Esophagus muscularis mucosa (tissue), 4 donors: ENCODE measurements at places on chromosomes 6 and 20. TPM values are rescaled to one million over a fixed set of nuclear protein-coding genes. Genes with fewer than 3 reads are reported as not detected.

GRCh38 chr6:16216501-16217155 is 21.8 kb upstream of the GMPR start:
- DNase-seq, result no peak
- H3K27me3 ChIP-seq, result no peaks in the 10 kb centered on the region
- H3K36me3 ChIP-seq, result no peaks in the 10 kb centered on the region
- H3K4me1 ChIP-seq, result peaks cover 19% of the 10 kb centered on the region
- no peak overlapping the region for H3K27ac ChIP-seq

- H3K27ac ChIP-seq, result peak overlapping the region; percentile 80
- peaks cover 25% of the 10 kb centered on the region for H3K4me1 ChIP-seq
- no peaks in the 10 kb centered on the region for H3K36me3 ChIP-seq
- H3K4me3 ChIP-seq, result peak overlapping the region; percentile 54
Measured at GRCh38 chr6:166004876-166005275, 162.8 kb downstream of the TBXT start.

- H3K27ac ChIP-seq, result no peak overlapping the region
- no peaks in the 10 kb centered on the region for H3K27me3 ChIP-seq
- DNase-seq, result no peak
- H3K36me3 ChIP-seq, result no peaks in the 10 kb centered on the region
- H3K4me1 ChIP-seq, result no peaks in the 10 kb centered on the region
Measured at GRCh38 chr6:1747003-1747402, 137.3 kb downstream of the FOXC1 start.

- H3K36me3 ChIP-seq, result no peaks in the 10 kb centered on the region
- peaks cover 61% of the 10 kb centered on the region for H3K27me3 ChIP-seq
- H3K27ac ChIP-seq, result no peak overlapping the region
- H3K4me3 ChIP-seq, result no peak overlapping the region
Measured at GRCh38 chr6:26576929-26577719, 19.6 kb upstream of the ABT1 start.

DNA sequence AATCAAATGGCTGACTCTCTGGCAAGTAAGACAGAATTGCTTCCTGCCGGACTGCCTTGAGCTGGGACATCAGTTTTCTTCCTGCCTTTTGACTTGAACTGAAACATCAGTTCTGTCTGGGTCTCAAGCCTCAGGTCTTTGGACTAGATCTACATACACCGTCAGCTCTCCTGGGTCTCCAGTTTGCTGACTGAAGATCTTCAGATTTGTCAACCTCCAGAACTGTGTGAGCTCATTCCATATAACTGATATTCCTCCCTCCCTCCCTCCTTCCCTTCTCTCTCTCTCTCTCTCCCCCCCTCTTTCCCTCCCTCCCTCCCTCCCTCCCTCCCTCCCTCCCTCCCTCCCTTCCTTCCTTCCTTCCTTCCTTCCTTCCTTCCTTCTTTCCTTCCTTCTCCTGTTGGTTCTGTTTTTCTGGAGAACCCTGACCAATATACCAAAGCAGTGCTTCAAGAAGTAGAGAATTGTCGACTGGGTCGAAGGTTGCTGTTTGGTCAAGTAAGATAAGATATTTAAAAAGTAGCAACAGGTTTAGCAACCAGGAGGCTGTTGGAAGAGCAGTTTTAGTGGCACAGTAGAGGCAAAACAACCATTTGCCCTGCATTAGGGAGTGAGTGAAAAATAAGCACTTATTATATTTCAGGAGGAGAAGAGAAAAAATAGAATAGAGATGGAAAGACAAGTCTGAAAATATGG is 33.1 kb upstream of the CMTR1 start:
- H3K36me3 ChIP-seq, result no peaks in the 10 kb centered on the region
- no peaks in the 10 kb centered on the region for H3K4me1 ChIP-seq
- DNase-seq, result no peak
- H3K4me3 ChIP-seq, result no peak overlapping the region

DNA sequence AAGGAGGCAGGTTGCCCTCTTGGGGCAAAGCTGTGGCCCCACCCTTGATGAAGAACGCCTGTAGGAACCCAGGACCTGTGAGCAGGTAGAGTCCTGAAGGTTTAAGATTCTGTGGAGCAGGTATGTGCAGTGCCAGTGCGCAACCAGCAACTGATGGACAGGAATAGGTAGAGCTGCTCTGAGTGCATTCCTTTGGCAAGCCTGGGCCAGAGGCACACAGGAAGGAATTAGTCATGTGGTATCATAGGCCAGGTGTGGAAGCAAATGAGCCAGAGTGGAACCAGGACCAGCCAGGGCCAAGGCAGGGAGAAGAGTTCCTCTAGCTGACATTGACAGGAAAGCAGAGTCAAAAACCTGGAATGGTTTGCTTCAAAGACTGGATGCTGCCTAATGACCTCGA is 1.4 kb upstream of the KHDC1 start:
- H3K27me3 ChIP-seq, result no peaks in the 10 kb centered on the region

DNA sequence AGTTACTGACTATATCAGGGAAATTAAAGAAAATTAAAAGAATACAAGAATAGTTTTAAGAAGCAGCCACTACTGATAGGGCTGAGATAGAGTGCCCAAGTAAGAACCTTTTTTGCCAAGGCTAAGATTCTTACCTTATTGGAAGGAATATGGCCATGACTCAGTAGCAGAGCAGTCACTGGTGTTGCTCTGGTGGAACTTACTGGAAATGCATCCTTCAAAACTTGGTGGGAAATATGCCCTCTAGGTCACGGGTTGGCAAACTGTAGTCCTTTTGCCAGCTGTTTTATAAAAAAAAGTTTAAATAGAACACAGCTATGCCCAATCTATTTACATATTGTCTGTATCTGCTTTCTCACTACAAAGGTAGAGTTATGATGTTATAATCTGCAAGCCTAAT is 6.0 kb downstream of the HSF2 start:
- H3K36me3 ChIP-seq, result no peaks in the 10 kb centered on the region
- H3K4me1 ChIP-seq, result peaks cover 64% of the 10 kb centered on the region
- H3K27me3 ChIP-seq, result no peaks in the 10 kb centered on the region
- no peak for DNase-seq
- H3K4me3 ChIP-seq, result no peak overlapping the region
- no peak overlapping the region for H3K27ac ChIP-seq

DNA sequence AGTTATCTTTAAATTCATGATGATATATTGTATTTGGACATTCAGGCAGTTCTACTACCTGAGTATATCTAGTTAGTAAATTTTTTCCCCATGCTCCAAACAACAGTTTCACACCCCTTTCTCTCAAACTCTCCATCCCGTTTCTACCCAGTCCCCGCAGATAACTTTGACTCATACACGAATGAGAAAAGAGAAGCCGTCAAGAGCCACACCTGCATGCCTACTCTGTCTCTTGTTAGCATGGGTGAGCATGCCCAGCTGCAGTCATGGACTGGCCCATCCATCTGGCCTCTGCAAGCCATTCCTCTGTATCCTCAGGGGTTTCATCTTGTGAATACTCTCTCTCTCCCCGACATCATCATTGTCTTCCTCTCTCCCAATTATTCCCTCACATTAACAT is 41.5 kb downstream of the MYB start:
- H3K27me3 ChIP-seq, result no peaks in the 10 kb centered on the region
- no peak overlapping the region for H3K4me3 ChIP-seq
- H3K36me3 ChIP-seq, result no peaks in the 10 kb centered on the region
- DNase-seq, result peak; percentile 14

- no peak overlapping the region for H3K4me3 ChIP-seq
- no peaks in the 10 kb centered on the region for H3K36me3 ChIP-seq
- peaks cover 8% of the 10 kb centered on the region for H3K4me1 ChIP-seq
- no peaks in the 10 kb centered on the region for H3K27me3 ChIP-seq
Measured at GRCh38 chr20:50646483-50646996, 44.8 kb downstream of the RIPOR3 start.

DNA sequence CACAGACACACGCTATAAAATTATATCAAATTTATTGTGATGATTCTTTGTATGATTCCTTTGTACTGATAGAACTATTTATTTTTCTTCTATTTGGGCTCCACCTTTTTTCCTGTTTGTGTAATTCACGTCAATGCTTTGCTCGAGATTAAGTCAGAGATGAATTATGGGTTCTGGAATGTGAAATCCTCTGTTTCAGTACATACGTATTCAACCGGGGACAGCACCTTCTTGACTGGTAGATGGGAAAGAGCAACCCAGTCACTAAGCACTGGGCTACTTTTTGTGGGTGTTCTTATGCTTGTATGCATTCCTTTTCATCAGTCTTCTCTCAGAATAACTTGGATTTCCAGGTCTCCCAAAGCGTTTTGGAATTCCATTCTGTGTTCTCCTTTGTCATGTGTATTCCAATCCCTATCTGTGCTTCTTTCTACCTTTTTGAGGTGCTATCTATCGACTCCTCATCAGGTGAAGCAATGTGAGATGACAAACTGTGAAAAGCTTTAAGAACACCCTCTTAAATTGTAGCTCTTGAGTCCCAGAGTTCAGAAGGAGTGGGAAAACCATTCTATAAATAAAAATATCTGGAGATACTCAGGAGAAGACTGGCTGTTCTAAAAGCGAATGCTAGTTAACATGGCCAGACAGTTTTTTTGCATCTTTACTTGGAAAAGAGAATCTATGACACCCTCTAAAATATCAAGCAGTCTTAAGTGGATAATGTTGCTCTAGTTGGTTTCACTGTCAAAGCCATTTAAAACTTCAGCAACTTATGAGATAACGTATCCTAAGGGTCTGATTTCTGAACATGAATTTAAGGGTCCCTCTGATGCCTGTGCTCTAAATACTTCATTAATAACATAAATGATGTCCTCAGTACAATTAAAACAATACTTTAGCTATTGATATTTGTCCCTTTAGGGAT is 197.7 kb upstream of the PREP start:
- no peak for DNase-seq
- H3K4me1 ChIP-seq, result peaks cover 26% of the 10 kb centered on the region
- H3K4me3 ChIP-seq, result no peak overlapping the region
- no peaks in the 10 kb centered on the region for H3K36me3 ChIP-seq

DNA sequence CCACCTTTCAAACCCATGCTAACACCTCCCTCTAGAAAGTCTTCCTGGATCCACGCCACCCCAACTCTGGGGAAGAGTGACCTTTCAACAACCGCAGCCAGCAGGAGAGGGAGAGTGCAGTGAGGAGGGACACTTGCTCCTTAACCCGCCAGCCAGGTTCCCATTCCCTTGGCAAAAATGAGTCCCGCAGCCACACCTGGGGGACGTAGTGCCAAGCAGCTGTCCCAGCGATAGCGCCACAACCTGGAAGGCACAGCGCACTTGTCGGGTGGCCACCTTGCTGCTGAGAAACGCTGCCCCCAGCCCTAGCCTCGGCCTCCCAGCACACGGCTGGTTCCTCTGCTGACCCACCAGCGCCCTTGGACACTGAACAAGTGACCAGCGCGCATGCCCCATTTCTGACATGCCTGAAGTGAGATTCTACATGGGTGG is 119.3 kb downstream of the JPH2 start:
- DNase-seq, result peak; percentile 84
- no peak overlapping the region for H3K4me3 ChIP-seq
- H3K27me3 ChIP-seq, result peaks cover 4% of the 10 kb centered on the region
- H3K27ac ChIP-seq, result no peak overlapping the region

- H3K27me3 ChIP-seq, result no peaks in the 10 kb centered on the region
- H3K4me3 ChIP-seq, result no peak overlapping the region
- peaks cover 46% of the 10 kb centered on the region for H3K4me1 ChIP-seq
- peaks cover 1% of the 10 kb centered on the region for H3K36me3 ChIP-seq
- no peak for DNase-seq
Measured at GRCh38 chr6:143513410-143513809, 1.9 kb upstream of the FUCA2 start.

Gene SLC17A4
- not detected for total RNA-seq

Gene GMPR
- 62.1 TPM for total RNA-seq
